ENCODE measurements at places on chromosomes 4 and X.

DNA sequence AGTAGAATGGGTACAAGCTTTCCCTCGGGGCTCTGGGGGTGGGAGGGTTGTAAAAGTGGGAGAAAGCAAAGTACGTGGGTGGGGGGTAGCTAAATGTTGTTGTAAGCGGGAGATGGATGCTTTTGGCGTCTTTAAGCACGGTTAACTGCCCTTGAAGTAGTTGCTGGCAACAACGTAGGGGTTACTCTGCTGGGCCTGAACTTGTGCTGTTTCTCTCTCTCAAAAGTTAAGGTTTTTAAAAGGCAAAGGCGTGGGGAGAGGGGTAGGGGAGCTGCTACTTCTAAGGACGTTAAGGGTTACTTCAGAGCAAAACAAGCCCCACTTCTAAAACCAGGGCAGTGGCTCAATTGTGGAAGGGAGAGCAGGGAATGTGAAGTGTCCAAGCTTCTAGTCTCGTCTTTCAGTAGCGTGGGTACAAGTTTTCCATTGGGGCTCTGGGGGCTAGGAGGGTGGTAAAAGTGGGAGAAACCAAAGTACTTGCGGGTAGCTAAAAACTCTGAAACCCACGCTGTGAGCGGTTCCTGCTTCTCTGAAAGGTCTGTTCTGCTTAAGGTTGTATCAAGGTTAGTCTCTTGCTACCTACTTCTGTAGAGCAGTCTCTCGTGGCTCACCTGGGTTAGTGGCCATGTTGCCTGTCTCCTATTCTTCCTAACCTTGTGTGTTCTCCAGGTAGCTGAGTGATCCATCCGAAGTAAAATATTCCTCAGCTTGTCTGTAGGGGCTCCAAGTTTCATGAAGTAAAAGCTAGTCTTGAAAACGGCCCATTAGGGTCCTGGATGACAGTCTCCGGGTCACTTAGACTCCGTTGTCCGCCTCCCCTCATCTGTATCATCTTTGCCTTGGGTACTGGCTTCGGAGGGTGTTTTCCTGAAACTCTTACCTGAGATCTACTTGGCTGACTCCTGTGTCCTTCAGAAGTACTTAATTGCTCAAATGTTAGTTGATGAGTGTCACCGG lies 1.7 kb upstream of the WDR1 start:
- DNase-seq, result no peak

GRCh38 chr4:24244663-24245490 lies 339.5 kb downstream of the DHX15 start:
- no peak for DNase-seq

DNA sequence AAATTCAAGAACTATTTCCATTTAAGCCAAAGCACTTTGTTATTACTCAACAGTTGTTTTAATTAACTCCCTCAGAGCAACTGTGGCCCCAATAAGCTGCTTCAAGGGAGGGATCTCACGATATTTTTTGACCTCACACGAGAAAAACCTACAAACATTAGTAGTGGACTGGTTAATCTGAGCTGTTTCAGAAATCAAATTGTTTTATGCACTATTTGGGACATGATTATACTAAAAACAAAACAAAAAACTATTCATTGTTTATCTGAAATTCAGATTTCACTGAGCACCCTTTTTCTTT lies 74.3 kb downstream of the DCHS2 start:
- no peak for DNase-seq

GRCh38 chr4:182803235-182803634 lies 114.0 kb downstream of the DCTD start:
- no peak for DNase-seq

DNA sequence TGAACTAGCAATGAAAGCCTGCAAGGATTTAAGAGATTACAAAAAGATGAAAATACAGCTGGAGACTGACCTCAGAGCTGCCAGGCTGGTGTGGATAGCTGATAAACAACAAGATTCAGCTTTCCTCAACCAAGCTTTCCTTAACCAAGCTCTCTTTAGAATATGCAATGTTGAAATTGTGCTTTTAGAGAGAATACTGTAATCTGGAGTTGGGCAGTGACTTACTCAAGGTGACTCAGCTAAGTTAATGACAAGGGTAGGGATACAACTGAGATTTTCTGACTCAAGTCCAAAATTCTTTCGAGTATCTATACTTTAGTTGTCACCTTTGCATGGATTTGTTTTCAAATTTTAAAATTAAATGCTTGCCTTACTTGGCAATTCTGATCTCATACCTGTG lies 98.0 kb downstream of the AMMECR1 start:
- no peak for DNase-seq

GRCh38 chr4:107692202-107692601 lies 27.8 kb downstream of the PAPSS1 start:
- peak; percentile 23 for DNase-seq

- DNase-seq, result no peak
Measured at GRCh38 chr4:14309431-14309830, 681.9 kb upstream of the BOD1L1 start.

DNA sequence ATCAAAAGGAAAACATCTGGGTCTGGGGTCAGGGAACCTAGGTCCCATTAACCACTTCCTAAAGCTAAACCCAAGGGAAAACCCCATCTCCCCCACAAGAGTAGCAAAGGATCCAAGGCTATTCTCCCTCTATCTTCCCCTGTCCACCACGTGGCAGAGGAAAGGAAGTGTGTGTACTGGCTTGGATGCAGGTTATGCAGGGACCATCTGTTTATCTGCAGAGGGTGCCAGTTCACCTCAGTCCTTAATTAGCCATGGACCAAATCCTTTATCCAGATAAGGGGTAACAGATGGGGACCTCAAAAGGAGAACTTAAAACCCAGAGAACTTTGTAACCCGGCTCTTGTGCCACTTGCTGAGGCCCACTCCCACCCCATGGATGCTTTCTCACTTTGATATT lies 135.3 kb downstream of the ZNF518B start:
- DNase-seq, result no peak

DNA sequence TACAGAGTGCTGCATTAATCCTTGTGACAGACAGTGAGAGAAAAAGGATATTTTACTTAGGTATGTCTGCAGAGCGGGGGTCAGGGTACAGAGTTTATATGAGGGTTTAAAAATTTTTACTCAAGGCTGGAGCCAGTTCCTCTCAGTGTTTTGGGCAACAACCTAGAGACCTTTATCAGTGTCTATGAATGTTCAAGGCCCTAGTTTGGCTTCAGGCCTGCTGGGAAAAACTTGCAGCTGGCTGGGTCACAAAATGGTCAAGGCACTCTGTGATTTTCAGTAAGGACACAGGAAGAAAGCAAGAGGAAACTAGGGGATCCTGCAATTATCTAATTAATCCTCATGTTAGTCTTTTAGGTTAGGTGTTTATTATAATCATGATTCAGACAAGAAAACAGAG lies 10.8 kb upstream of the C4orf54 start:
- DNase-seq, result no peak

- DNase-seq, result no peak
Measured at GRCh38 chr4:68569466-68570121, 6.5 kb downstream of the UGT2B17 start.

GRCh38 chr4:81366779-81367178 lies 104.9 kb downstream of the RASGEF1B start:
- DNase-seq, result no peak

DNA sequence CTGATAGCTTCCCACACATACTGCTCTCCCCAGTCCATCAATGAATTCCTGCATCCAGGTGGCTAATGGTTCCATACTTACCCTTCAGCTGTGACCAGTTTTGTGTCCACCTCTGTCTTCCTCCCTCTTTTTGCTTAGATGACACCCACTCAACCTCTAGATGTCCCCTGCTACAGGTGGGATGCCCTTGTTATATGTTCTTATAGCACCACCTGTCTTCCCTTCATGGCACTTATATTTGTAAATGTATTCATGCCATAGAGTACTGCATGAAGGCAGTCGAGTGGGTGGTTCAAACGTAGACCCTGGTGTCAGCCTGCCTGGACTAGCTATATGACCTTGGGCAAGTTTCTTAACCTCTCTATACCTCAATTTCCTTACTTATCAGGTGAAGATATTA lies 6.5 kb upstream of the USP46 start:
- no peak for DNase-seq

DNA sequence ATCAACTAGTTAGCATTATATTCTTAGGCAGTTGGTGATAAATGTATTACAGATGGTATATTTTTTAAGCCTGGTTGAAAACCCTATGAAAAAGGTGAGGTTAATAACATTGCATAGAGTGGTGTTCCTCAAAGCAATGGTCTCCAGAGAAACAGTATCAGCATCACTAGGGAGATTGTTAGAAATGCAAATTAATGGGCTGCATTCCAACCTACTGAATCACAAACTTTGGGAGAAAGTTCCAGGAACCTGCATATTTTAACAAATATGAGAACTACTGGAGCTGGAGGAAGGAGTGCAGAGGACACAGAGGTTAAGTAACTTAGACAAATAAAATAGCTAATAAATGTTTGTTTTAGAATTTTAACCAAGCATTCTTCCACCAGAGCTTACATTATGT lies 166.9 kb upstream of the PCDH10 start:
- no peak for DNase-seq

- DNase-seq, result no peak
Measured at GRCh38 chr4:3364634-3365314, 72.0 kb downstream of the RGS12 start.

GRCh38 chr4:173169428-173170181 lies 994 bp downstream of the GALNT7 start:
- peak; percentile 70 for DNase-seq

GRCh38 chrX:48938721-48939425 lies 18.5 kb downstream of the OTUD5 start:
- DNase-seq, result peak; percentile 93

GRCh38 chrX:54044126-54044876 lies at the start of gene PHF8:
PHF8 (minus strand) TSS chrX:54044473; CDS start chrX:54042728, 1,745 bp downstream.
- DNase-seq, result peak; percentile 97

- no peak for DNase-seq
Measured at GRCh38 chrX:2351321-2351720, 149.5 kb downstream of the DHRSX start.

- no peak for DNase-seq
Measured at GRCh38 chr4:16869594-16870245, 28.7 kb downstream of the LDB2 start.

DNA sequence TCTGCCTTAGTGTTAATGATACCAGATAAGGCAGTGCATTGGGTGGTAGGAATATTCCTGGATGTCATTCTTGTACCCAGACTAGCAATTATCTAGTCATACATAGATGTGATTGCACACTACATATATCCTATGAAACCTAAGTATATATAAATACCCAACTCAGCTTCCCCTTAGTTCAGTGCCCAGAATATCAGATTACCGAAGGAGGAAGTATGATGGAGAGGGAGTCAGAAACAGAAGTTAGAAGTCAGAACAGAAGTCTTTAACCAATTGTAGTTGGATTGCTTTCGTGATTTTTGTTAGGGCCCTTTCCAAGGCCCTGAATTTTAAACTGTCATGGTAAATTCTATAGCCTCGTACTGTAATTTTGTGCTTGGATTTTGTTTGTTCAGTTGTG lies 42.9 kb downstream of the MOB1B start:
- no peak for DNase-seq

GRCh38 chr4:94676970-94677369 lies 80.8 kb upstream of the BMPR1B start:
- DNase-seq, result no peak

GRCh38 chrX:108285356-108285755 lies 152.9 kb downstream of the COL4A6 start:
- no peak for DNase-seq

GRCh38 chr4:184441461-184442313 lies 32.7 kb downstream of the IRF2 start:
- no peak for DNase-seq

GRCh38 chr4:26958925-26959653 lies 98.4 kb downstream of the STIM2 start:
- no peak for DNase-seq

DNA sequence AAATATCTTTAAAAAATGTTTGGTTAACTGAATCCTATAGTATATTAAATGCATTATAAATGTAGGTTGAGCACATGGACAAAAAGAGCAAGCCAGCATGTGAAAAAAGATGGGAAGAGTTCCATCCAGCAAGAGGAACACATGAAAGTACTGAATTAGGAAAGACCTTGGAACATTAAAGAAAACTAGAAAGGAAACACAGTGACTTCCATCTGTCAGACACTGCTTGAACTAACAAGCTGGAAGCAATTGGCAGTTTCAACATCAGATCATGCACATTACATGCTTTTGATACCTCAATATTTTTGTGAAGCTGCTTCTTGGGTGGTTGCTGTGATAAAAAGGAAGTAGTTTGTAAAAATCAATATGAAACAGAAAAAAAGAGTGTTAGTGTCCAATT lies 626.8 kb upstream of the GNPDA2 start:
- DNase-seq, result no peak

- no peak for DNase-seq
Measured at GRCh38 chr4:157421365-157421764, 200.8 kb downstream of the GRIA2 start.

DNA sequence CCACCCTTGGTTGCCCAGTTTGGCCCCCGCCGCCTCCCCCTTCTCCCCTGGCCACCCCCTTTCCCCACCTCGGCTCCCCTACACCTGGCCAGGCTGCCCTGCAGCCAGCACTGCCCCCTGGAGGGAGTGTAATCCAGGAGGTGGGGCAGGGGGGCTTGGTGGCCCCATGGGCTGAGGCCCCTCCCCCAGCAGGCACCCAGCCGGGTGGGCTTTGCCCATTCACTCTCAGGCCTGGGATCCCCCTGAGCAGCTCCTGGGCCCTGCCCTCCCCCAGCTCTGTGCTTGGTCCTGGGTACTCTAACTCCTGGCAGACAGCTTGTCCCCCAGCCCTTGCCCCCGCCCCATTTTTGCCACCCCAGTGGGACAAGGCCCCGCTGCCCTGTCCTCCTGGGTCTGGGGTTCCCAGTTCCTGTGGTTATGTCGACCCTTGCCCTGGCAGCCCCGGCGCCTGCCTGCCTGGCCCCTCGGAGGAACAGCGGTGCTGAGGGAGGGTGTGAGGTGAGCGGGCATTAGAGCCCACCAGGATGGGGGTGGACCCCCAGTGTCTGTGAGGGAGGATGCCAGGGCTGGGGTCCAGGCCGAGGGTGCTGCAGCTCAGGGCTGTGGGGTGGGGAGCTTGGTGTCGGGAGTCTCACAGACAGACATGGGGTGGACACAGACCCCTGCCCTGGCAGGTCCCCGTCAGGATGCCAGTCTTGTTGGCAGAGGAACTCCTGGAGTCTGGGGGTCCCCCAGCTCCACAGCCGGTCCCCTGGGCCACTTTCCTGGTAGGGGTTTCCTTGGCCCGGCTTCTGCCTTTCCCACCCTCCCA lies 10.2 kb downstream of the NAT8L start:
- DNase-seq, result no peak

GRCh38 chrX:24703185-24703494 lies 9.4 kb downstream of the POLA1 start:
- DNase-seq, result no peak

DNA sequence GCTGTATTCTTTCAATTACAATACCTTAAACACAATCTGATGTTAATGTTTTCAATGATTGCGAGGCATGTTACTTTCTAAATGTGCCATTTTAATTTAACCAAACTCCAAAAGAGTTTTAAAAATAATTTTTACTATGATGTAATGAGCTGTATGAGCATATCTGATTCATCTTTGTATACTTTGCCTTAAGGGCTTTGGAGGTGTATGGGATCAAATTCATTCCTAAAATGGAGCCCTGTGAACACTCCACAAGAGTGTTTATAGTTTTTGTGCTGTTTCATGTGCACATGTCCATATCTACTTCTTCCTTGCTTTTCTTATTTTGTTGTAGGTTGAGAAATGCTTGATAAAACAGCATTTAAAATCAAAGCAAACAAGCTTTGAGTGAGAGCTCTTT lies 82.4 kb downstream of the ATP10D start:
- DNase-seq, result no peak

- no peak for DNase-seq
Measured at GRCh38 chrX:144681501-144681900, 565.8 kb upstream of the SPANXN1 start.

- no peak for DNase-seq
Measured at GRCh38 chrX:5807181-5807580, 421.5 kb downstream of the NLGN4X start.

GRCh38 chrX:10195947-10196346 lies 39.2 kb downstream of the CLCN4 start:
- no peak for DNase-seq

Measured in CD4-positive, alpha-beta T cell treated with Interferon alpha-2 for 1 hour (primary cell).